ENCODE measurements at places on chromosomes 3 and 15.

DNA sequence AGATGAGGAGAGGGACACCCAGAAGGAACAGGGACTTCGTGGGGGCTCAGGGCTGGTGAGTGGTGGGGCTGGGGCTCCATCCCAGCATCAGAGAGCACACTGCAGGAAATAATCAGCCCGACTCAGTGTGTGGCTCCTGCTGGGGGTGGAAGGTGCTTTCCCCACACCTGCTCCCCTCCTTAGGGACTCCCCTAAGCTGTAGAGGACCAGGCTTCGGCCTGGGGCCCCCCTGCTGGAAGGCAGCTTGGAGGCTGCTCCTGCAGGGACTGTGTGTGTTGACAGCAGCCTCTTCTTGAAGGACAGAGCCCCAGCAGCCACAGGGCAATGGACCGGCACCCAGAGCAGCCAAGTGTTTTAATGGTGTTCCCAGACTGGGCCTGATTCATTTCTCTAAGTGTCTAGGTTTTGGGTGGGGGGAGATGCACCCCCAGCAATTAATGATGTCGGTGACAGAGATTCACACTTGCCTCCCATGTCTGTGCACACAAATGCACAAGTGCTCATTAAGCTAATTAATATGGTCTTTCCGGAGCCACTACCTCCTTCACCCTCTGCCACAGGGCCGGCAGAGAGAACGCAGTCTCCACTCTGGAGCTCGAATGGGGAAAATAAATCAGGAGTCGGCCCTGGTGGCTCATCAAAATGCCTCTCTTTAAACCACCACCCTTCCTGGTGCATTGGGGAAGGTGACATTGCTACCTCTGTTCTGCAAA is 16.9 kb upstream of the FGD5 start:
- DNase-seq: no peak

DNA sequence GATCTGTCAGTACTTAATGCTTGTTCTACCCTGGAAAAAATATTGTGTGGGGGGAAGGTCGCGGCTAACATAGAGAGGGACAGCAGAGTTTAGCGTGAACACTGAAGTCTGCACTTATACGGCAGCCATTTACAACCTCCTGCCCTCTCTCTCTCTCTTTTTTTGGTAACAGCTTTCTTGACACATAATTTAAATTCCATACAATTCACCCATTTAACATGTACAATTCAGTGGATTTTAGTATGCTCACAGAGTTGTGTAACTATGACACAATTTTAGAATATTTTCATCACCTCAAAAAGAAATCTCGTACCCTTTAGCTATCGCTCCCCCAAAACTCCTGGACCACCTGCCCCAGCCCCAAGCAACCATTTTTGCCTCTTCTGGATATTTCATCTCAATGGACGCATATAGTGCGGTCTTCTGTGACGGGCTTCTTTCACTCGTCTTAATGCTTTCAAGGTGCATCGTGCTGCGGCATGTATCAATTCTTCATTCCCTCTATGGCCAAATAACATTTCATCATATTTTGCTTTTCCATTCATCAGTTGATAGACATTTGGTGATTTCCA is 141.8 kb downstream of the XXYLT1 start:
- DNase-seq: no peak

DNA sequence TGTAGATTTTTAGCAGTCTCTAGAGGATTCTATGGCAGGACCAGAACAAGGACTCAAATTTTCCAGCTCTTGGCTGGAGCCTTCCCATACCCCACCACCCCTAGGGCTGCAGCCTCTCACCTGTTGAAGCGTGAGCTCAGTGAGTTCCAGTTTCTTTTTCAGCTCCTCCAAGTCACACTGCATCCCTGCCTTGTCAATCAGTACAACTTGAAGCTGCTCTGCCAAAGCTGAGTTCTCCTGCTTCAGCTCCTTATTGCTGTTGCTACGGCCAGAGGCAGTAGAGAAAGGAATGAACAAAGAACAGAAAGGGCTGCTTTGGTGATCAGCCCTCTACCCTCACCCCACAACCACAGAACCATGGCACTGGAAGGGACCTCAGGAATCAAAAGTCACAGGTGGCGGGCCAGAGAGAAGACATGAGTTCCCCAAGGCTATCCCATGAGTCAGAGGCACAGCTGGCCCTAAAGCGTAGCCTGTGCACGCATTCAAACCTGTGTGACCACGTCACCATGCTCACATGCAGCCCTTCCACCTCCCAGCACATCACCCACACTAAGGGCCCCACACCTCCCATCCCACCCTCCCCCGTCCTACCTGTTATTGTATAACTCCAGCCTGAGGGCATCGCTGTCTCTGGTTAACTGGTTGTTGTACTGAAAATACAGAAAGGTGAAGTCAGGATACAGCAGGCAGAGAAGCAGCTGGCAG is 83.3 kb upstream of the C2CD4B start:
- DNase-seq: no peak

GRCh38 chr3:130679218-130679617 is 67.4 kb downstream of the PIK3R4 start:
- DNase-seq: no peak

DNA sequence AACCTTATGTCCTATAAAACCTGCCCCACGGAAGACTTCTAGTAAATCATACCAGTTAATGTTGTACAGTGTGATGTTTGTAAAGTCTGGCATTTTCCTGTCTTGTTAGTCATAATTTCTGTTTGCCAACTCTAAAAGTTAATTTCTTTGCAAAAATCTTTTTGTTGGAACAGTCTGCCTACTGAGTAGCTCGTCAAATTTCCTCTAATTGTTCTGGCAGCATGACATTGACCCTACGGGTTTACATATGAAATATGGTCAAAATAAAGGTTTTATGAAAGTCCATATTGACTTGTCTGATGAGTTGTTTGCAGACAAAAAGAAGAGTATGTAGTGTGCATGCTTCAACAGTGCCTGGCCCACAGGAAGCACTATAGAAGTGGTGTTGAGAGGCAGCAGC is 79.8 kb upstream of the SOX2 start:
- no peak for DNase-seq

GRCh38 chr3:125207949-125208568 is 4.5 kb downstream of the SLC12A8 start:
- no peak for DNase-seq

DNA sequence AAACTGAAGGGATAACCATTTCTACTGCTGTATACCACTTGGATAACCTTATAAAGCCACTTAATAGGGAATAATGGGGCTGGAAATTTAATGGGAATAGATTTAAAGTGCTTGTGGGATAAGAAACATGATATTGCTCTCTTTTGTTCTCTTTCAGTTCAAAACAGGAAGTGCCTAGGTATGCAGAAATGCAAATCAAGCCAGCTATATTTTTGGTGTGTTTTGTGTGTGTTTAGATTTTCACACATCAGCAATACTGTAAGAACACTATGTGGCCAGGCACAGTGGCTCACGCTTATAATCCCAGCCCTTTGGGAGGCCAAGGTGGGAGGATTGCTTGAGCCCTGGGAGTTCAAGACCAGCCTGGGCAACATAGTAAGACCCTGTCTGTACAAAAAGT is 442.3 kb upstream of the TPRG1 start:
- no peak for DNase-seq

DNA sequence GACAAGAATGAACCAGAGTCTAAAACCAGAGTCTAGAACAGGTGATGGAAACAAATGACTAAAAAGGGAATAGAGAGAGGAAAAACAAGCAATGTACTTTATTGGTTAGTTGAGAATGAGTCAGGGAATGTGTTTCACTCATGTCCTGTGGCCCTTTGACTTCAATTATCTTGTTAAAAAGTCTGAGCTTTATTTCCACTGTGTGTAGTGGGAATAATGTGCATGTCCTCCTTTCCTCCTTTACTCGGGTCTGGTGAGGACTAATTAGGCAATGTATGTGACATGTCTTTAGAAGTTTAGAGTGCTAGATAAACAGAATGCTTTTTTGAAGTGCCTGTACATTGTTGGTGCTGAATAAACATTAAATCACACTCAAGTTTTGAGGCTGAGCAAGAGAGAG is 21.3 kb downstream of the LSAMP start:
- no peak for DNase-seq

- no peak for DNase-seq
Measured at GRCh38 chr15:80440024-80440423, 35.8 kb downstream of the ARNT2 start.

- DNase-seq: no peak
Measured at GRCh38 chr15:44082558-44083157, 112.4 kb downstream of the FRMD5 start.

- no peak for DNase-seq
Measured at GRCh38 chr3:13525827-13526625, 22.9 kb upstream of the FBLN2 start.

- DNase-seq: no peak
Measured at GRCh38 chr3:166510382-166510781, 673.2 kb upstream of the BCHE start.

DNA sequence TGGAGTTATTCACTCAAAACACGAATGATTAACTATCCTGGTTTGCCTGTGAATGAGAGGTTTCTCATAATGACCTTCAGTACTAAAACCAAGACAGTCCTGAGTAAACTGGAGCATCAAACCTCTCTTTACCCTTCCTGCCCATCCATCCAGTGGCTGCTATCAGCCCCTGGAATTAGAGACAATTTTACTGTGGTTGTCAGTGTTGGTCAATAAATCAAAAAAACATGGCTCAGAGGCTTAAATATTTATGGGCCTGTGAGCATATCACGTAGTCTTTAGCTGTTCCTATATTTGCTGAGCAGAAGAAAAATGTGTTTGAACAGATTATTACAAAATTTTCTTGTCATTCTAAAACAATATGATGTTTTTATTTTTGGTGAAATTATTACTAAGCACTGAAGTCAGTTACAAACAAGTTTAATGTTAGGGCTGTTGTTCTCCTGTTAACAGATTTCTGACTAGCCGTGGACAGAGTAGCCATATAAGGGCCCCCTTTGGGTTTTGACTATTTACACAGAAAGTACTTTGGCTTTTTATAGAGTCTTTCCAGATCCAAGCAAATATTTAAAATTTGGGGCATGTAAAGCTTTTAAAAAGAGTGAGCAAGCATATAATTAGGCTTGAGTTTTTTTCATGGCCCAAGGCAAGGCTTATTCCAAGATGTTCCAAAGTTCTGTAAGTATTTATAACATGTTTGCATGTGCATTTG is 580.9 kb downstream of the DIPK2A start:
- DNase-seq: no peak

- no peak for DNase-seq
Measured at GRCh38 chr3:51947215-51947900, 5.2 kb downstream of the PARP3 start.

DNA sequence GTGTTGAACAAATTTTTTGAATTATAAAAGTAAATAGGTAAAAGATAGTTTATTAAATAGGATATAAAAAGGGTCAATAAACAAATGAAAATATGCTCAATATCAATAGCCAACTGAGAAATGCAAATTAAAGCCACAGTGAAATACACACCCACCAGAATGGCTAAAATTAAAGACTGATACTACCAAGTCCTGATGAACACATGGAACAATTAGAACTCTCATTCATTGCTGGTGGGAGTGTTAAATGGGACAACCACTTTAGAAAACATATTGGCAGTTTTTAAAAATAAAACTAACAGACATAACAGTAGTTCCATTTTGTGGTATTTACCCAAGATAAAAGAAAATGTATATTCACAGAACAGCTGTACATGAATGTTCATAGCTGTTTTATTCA is 41.2 kb downstream of the CCDC32 start:
- no peak for DNase-seq

- DNase-seq: no peak
Measured at GRCh38 chr3:171192176-171192854, 165.8 kb upstream of the SLC2A2 start.

GRCh38 chr3:115710799-115711198 is 87.5 kb downstream of the GAP43 start:
- DNase-seq: no peak

GRCh38 chr3:164233951-164234350 is 844.3 kb downstream of the SI start:
- no peak for DNase-seq

- DNase-seq: no peak
Measured at GRCh38 chr3:52299879-52300611, 12.4 kb downstream of the GLYCTK start.

GRCh38 chr3:129100274-129100673 is 21.3 kb downstream of the RAB43 start:
- DNase-seq: no peak

DNA sequence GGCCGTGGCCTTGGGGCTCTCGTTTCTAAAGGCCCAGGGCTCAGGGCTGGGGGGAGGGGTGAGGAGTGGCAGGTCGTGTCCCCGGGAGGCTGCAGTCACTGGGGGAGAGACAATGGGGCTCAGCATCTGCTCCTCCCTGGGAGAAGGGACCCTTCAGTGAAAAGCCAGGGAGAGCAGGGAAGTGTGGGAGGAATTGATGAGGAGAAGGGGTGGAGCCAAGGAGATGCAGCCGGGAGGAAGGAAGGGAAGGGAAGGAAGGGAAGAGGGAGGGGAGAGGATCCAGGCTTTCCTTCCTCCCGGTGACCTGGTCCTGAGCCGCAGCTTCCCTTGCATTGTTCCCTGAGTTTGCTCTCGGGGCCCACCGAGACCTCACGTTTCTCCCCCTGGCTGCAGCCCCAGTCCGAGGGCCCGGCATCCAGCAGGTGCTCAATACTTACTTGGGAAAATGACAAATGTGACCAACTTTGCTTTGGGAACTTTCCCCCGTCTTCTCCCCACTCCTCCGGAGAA is 1.4 kb upstream of the ZNF710 start:
- DNase-seq: no peak

DNA sequence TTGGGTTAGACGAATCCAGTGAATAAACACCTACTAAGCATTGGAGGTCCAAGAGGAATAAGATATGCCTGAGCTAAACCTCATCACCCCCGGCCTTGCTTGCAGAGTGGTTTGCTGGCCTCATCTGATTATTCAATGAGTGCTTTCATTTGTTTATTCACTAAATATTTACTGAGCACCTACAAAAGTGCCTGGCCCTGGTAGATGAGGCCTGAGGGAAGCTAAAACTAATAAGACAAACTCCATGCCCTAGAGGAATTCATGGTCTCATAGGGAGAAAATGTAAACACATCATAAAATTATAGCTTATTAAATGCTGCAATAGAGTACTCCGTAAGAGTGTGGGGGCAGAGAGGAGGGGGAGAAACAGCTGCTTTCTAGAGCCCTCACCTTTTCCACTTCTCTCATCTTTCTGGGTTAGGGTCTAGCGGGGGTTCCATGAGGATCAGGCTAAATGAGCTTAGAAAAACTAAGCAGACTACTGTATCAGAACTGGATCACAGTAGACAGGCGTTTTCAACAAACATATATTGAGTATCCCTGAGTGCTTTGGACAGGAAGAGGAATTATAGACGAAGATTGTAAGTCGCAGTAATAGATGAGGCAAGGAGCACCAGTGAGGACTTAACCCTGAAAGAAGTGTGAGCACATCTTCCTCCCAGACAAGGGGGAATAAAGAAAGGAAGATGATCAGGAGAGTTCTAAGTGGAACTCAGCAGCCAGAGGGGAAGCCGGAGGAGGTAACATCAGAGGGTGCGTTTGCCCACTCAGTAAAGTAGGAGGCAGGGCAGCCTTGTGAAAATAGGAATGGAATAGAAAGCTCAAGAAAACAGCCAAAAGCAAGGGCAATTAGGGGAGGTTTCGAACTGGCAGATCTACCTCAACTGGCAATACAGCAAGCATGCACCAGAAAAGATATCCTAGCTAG is 31.5 kb upstream of the LAMP3 start:
- DNase-seq: no peak

GRCh38 chr3:127728417-127729015 is 55.8 kb downstream of the ABTB1 start:
- DNase-seq: no peak

GRCh38 chr3:106819440-106819839 is 557.8 kb upstream of the CCDC54 start:
- DNase-seq: no peak
